ENCODE measurements at places on chromosomes 11 and 22.
A peak's percentile ranks its signal among the peaks of the same experiment; 100 is the strongest.

GRCh38 chr11:121105063-121105480, 4.0 kb downstream of the TECTA start:
- no peak for DNase-seq

- DNase-seq = no peak
Measured at GRCh38 chr22:28873183-28873963, 10.0 kb upstream of the ZNRF3 start.

DNA sequence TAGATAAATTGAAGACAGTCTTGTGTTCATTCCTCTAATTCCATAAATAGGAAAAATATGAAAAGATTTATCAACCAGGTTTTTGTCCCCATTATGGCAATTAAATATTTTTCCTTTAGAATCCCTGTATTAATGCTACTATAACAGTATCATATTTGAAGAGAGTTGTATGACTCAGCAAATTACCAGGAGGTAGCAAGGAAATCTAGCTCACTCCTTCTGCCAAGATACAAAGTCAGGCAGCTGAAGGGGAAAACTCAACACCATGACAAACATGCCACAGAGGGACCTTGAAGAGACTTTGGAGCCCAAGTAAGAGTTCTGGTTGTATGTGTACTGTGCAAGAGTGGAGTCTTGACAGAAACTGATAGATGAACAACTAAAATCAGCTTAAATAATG, 143.3 kb downstream of the GUCY1A2 start:
- DNase-seq = peak; percentile 34

DNA sequence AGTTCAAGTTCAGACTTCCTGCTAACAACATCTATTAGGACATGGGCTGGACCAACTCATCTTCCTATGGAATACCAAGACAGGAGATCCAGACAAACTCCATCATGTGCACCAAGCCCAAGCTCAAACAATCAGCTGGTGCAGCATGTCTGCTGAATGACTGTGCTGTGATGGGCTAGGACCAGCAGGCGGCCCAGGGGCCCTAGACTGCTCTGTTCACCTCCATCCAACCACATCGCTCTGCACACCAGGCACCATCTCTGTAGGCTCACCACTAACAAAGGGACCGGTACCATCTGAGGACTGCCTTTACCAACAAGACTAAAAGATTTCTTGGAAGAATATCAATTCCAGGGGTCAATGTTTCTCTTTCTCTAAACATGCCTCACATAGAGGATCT, 10.3 kb downstream of the BRD1 start:
- DNase-seq = no peak

DNA sequence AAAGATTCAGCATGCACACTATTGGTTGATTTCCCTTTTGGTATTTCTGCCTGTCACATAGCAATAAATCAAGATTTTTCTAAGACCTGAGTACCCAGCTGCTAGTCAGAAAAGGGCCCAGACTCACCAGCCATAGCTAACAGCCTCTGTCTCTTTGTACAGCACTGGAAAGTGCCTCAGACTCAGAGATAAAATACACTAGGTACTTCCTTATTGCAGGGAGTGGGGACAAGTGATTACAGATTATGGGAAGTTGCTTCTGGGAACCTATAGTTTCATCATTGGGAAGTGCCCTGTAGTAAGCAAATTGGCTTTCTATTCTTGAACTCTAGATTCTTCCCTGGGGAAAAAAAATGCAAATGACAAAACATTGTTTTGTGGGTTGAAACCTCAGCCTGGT, at the start of gene CASP5:
Gene CASP5, minus strand, starts transcription at position 166 of the 400 bp plus-strand sequence. Its CDS starts 32 bp downstream, at position 134.
- no peak for DNase-seq

DNA sequence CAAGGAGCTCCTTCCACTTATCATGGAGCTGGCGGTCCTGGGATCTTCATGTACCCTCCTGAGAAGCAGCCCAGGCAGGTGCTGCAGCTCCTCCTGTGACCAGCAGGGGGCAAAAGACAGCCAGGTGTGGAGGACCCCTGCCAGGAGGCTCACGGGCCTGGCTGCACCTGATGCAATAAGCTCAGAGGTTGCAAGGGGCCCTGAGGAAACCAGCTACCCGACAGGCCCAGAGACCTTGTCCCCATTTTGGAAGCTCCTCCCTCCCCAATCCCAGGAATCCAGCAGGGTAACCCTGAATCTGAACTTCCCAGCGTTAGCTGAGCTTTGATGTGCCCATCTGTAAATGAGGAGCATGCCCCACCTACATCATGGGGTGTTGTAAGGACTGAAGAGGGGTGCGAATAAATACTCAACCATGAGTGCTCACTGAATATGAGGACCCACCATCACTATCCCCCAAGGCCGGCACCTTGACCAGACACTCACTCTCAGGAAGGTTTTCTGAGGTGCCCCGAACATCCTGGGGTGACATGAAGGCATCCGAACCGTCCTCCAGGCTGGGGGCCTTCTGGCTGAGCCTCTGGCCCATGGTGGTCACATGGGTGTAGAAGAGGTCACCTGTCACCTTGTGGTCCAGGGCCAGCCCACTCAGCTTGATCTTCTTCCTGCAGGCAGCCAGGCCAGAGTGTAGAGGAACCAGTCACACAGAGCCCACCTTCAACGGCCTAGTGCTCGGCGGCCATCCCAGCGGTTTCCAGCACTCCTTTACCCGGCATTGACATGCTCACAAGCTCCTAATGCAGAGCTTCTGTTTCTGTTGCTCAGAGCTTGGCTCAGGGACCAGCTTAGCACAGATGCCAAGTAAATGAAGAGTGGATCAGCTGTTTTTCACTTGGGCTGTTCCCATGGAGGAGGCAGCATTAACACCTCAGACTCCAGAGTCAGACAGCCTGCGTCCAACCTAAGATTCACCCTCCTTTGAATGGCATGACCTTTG, 21.7 kb downstream of the SLC43A1 start:
- DNase-seq = no peak

GRCh38 chr11:128493570-128493965, 93.8 kb downstream of the ETS1 start:
- no peak for DNase-seq

- DNase-seq = peak; percentile 57
Measured at GRCh38 chr22:23750714-23751440, at the start of gene ZNF70. ZNF70 (minus strand) TSS chr22:23751112; CDS start chr22:23745140, 5,972 bp downstream.

GRCh38 chr22:47657224-47657623, 894.8 kb downstream of the TBC1D22A start:
- DNase-seq = no peak
